ENCODE measurements at places on chromosomes 5 and 9.

- no peak for DNase-seq
Observed at GRCh38 chr5:118551031-118551430, 437.3 kb downstream of the DTWD2 start.

DNA sequence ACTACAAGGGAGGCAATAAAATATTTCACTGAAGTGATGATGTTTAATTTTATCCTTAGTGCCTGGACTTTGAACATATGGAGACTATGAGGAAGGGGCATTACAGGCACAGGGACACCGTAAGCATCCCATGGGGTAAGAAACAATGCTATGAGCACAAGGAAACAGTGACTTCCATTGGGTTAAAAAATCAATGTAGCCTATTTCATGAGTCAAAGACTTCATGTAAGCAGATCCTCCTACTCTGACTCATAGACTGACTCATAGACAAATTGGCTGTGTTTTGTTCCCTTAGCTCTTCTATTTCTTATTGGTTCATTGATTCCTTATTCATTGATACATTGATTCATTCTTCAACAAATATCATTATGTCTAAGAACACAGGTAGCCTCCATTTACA, 351.0 kb downstream of the PRELID2 start:
- no peak for DNase-seq

DNA sequence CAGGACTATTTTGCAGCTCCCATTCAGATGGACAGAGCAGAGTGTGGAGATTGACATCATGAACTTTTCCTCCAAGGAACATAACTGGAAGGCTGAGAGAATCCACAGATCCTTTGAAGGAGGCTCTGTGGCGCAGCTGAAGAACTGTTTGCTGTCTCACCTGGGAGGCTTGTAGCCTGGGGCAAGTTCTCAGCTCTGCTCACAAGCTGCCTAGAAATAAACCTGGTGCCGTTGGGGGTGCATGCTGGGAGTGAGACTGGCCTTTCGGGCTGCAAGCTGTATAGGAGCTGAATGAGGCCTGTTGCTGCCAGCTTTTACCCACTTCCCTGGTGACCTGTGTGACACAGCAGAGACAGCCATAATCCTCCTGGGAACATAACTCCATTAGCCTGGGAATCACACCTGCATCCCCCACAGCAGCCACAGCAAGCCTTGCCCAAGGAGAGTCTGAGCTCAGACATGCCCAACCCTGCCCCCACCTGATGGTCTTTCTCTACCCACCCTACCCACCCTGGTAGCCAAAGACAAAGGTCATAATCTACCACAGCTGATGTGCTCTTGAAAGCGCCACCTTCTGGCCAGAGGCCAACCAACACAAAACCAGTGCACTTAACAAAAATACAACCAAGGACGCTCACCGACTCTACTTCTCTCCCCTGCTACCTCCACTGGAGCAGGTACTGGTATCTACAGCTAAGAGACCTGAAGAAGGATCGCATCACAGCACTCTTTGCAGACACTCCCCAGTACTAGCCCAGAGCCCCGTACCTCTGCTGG, 205.1 kb upstream of the MRPS30 start:
- no peak for DNase-seq

DNA sequence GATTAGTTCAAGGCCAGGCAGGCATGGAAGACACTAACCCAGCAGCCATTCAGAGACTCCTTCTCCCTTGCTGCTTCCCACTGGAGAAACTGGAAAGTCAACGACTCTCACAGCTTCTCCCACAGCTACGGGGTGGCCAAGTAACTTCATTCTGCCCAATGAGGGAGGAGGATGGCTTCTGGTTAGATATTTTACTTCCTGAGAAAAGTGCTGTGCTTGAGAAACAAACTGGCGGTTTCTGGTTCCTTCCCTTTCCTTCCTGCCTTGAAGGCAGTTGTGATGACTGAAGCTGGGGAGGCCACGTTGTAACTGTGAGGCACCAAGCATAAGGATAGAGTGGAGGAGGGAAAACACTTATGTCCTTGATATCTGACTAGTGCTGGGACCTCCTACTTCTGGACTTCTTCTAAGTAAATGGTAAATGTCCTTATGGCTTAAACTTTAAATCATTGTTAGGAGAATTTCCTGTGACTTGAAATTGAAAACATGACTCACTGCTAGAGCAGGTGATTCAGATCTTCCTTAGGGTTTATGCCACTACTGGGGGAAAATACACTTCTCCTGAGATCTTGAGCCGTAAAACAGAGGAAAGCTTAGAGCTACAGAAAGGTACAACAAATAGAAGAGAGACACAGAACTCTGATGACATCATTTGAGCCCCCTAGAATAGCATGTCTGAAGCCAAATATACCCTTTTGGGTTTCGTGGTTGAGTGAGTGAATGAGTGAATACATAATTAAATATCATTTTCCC, 3.1 kb upstream of the GNPDA1 start:
- DNase-seq = no peak

DNA sequence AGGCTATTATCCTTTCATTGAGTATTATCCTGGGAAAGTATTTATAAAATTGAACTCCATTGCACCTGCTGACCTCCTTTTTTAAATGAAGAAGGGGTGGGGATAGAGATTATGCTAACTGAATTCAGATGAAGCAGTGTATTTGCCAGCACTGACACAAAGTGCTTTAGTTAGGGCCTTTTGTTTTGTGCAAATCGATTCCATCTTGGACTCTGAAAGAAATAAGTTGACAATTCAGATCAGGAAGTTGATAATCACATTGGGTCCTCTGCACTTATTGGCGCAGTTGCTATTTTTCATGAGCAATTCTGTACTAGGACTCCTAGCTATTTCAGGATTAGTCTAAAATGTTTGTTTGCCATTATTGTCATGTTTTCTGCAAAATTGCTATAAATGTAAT, 101.6 kb upstream of the FSD1L start:
- DNase-seq = no peak

DNA sequence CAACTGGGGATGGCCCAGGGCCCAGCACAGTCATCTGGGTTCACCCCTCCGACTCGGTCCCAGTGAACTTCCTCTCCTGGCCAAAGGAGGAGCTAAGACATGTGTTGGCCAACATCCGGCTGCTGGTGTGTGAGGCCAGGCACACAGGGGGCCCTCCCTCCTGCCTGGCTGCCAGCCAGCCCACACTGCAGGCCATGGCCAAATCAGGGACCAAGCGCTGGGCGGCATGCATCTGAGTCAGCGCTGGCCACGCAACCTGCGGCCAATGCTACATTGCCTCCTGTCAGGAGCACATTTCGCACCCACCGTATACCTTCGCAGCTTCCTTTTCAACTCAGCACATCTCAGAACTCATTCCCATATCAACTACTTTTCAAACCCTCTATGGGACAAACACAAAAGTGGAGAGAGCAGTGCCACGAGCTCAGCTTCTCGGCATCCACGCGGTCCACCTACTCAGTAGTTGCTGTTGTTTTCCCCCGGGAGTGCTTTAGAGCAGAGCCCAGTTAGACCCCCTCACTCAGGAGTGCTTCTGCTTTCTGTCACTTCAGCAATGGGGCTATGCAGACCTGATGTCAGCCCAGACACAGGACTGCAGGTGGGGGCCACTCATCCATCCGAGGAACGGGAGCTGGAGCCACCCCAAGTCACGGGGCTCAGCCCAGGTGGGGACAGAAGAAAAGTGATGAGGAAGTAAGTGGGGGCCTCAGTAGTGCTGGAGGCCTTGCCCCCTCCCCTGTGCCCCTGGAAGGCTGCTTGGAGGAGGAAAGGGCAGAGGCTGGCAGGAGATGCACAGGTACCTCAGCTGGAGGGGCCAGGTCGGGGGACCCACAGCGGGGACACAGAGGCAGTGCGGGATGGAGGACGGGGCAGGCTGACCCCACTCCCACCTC, 13.9 kb downstream of the NINJ1 start:
- no peak for DNase-seq

GRCh38 chr5:54638106-54638505, 120.5 kb downstream of the SNX18 start:
- no peak for DNase-seq

- DNase-seq = no peak
Observed at GRCh38 chr5:78499485-78499884, 139.1 kb downstream of the SCAMP1 start.
